ENCODE measurements at places on chromosomes 11 and 22.

DNA sequence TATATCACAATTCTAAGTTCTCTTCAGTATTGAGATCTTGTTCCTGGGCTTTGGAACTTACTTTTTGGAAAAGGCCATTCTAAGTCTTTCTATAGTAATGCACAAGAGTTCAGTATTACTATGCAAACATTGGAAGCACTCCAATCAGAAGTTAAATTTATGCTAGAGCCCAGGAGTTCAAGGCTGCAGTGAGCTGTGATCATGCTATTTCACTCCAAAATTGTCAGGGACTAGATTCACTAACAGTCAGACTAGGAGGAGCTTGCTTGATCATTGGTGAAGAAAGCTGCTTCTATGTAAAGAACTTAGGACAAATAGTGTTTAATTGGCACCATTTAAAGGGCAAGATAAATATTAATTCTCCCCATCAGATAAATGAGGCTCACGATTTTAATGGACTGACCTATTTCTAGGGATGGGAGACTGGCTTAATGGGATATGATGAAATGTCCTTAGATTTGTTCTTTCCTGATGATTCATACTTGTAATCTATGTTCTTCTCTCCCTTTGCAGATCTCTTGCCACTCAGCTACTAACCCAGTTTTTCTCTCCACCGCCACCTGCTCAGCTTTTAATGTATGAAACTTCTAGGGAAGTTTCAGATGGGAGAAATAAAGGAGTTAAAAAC, 32.6 kb upstream of the TMEM123 start:
- DNase-seq, result no peak

DNA sequence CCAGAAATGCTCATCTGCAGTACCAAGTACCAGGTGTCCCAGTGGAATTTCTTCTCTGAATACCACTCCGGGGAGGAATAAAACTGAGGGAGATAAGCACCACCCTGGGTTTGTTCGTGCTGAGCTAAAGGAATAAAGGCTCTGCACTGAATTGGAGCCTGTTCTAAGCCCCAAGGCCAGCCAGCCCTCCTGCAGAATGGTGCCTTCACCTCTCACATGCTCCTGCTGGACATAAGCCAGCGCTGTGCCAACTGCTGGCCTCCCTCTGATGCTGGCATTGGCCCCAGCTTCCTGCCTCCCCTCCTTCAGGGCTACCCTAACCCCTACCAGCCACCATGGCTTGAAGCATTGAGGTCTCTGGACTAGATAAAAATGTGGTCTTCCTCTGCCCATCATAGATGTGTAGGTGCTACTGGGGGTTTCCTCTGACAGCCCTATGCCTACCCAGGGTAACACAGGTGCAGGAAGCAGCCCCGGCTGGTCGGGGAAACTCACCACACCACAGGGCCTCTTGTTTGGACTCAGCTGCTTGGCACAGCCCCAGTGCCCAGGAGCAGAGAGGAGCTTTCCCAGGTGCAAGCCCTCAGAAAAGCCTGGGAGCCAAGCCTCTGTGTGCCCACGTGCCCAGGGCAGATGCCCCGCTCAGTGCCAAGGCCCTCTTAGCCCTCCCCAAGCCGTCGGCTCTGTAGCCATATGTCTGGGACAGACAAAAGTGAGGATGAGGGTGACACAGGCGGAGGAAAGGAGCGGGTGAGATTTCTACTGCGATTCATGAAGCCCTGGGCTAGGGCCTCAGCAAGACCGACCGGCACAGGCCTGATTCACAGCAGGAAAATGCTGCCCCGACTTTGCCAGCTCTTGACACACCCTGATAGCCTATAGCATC, 34.1 kb upstream of the JAM3 start:
- peak; percentile 15 for DNase-seq

GRCh38 chr11:130002846-130003716, 446 bp upstream of the PRDM10 start:
- DNase-seq, result peak; percentile 94

GRCh38 chr11:108863528-108863927, 198.7 kb downstream of the DDX10 start:
- DNase-seq, result no peak

DNA sequence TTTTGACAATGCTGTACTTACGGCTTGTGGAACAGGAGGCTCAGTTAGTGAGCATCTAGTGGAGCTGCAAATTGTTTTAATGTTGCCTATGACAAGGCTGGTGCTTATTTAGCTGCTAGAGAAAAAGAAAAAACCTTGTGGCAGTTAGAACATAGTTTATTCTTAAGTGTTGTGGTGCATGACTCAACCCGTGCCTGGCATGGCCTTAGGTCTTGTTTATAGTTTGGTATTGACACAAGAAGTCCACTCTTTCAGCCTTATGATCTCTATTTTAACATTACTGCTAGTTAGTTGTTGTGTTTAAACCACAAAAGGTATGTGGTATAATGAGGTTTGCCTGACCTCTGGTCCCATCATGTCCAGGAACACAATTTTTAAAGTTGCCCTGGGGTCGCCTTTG, 744.6 kb downstream of the FAM181B start:
- DNase-seq, result no peak

- DNase-seq, result no peak
Observed at GRCh38 chr11:47390422-47390760, 12.0 kb upstream of the SPI1 start.

DNA sequence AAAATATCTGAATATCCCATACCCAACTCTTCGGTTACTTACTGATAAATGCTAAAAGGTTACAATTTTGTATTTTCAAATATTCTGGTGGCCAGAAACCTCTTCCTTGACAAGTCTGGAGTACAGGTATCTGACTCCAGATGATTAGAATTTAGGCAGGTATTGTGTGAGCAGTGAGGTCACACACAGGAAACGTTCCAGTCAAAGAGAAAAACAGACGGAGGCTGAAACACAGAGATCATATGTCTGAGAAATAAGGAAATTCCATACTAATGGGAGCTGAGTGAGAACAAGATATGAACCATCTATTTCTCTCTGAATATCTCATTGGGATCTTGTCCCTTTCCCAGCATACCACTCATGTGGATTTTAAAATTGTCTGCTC, 89.4 kb upstream of the IGLL5 start:
- no peak for DNase-seq

- no peak for DNase-seq
Observed at GRCh38 chr11:25396847-25397246, 900.0 kb downstream of the LUZP2 start.

DNA sequence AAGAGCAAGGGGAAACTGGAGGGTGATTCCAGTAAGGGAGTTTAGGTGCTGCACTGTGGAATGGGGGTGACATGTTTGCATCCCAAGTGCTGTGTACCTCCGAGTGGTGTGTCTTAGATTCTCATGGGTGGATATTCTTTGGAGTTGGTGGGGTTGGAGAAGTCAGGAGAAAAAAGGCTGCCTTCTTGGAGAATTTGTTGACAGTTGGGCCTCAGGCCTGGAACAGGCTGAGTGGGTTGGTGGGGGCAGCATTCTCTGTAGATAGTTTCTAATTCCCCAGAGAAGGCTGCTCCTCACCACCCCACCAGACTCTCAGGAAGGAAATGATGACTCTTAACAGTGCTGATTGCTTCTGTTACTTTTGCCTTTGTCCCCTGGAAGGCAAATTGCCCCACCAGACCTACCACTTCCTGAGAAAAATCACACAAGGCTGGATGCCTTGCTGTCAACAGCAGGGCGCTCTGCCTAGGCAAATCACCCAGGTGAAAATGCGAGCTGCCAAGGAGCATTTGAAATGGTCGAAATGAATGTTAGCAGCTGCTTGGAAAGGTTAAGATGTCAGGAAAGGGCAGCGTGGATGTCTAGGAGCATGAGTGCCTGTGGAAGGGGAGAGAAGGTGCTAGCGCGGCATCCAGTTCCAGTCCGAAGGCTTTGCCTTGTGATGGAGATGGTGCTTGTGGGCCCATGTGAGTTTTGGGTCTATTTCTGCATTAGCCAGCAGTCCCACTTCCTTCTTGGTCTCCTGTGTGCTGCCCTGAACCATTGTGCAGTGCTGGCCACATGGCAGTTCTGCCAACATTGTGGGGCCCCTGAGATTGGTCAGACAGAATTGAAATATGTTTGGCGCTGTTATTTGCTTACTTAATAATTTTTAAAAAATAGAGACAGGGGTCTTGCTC, 29.7 kb upstream of the SORL1-AS1 start:
- DNase-seq, result peak; percentile 18

DNA sequence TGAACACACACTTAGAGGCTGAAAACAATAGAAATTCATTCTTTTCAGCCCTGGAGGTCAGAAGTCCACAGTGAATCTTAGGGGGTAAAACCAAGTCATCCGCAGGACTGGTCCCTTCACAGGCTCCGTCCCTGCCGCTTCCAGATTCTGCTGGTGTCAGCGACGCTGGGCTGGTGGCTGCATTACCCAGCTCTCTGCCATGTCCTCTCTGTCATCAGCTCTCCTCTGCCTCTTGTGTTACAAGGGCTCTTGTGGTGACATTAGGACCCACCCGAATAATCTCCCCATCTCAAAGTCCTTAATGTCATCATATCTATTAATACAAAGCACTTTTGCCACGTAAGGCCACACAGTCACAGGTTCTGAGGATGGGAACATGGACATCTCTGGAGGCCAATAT, 47.7 kb upstream of the ANO1 start:
- no peak for DNase-seq

DNA sequence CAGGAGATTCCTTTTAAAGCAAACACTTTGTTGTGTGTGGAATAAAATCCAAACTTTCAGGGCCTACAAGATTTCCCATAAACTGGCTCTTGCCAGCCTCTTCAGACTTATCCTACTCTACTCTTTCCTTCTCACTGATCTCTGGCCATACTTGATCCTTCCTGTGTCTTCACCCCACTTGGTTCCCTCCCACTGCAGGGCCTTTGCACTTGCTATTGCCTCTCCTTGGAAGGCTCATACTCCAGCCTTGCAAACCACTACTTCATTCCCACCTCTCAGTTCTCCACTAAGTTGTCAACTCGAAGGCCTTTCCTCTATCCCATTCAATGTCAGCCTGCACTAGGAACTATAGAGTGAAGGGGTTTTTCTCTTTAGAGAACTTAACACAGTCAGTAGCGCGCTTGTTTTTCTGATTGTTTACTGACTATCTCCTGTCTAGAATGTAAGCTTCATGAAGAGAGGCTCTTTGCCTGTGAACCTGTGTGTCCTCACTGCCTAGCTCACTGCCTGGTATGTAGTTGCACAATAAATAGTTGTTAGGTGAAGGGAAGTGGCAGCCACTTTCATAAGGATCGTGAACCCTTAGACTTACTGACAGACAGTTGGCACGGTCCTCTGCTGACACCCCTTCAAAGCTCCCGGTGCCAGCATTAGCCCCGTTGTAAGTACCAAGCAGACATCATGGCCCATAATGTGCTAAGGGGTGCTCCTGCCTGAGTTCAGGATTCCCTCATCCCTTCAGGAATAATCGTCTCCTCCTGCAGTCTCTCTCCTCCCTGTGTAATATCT, 833 bp upstream of the ME3 start:
- DNase-seq, result no peak

DNA sequence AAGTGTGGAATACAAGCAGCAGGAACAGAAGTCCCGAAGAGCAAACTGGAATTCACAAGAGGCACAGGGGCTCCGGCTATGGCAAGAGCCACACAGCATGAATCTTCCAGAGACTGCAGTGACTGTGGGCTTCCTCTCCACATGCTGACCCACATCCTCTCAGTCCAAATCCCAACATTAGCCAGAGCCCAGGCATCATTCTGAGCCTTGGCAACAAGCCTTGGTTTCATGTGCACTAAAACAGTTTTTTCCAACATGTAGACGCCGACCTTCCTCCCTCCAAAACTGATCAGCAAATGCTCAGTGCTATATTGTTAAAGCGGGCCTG, 91.7 kb upstream of the CSNK2A3 start:
- DNase-seq, result no peak

DNA sequence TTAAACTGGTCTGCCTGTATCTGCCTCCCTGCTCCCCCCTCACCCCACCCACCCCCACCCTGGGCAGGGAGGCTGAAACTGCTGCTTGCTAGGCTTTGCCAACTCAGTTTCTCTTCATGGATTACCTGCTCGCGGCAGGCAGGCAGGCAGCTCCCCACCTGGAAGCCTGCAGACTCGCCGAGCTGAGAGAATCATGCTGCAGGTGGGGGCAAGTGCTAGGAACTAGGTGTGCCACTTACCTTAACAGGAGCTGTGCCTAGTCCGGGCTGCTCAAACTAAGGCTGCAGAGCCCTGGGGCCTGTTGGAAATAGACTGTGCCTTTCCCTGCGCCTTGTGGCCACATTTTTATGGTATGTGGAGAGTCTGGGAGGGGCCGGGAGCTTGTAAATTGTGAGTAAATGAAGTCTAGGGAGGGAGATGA, 30.3 kb downstream of the MARK2 start:
- DNase-seq, result no peak

DNA sequence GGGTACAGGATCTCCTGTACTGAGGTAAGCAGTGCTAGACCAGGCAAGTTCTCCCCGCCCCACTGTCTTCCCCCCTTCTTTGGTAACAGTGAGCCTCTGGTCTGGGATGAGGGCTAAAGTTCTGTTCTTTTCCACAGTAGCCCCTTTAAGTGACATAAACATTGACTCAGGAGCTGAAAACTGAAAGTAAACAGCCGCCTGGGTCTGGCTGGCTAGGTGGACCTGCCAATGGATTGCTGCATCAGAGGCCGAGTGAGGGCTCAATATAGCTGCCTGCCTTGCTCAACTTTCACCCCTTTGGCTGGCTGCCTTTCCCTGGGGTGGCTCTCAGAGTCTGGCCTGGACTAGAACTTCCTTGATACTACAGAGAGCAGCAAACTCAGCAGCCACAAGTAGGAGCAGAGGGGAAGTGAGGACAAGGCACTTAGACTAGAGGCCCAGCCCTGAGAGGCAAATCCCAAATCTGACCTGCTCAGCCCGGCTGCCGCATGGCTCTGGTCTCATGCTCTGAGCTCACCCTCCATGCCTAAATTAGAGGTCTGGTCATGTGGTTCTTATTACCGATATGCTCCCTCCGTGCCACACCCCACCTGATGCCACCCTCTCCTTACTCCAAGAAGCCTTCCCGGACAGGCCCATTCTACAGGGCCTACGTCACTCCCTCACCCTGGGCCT, 9.6 kb upstream of the UCP3 start:
- no peak for DNase-seq

GRCh38 chr11:13189561-13190426, 87.8 kb upstream of the BMAL1 start:
- no peak for DNase-seq

DNA sequence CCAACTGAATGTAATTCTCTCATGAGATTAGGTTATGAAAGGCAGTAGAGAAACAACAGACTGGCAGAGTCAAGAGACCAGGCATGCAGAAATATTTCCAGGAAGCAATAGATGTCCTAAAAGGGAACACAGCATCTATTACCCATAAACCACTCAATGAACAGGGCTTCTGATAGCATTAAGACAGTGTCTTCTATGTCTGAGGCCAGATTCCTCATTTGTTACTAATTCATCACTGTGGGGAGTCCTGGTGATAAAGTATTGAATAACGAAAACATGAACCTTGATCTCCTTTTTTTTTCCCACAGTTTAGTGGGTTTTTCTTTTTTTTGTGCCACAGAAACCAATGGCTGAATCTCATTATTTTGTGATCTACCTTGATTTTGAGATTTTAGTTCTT, 339.0 kb downstream of the METTL15 start:
- no peak for DNase-seq

- DNase-seq, result no peak
Observed at GRCh38 chr11:117528097-117528721, 200.6 kb downstream of the CEP164 start.

GRCh38 chr11:78227921-78228320, 39.2 kb downstream of the USP35 start:
- DNase-seq, result no peak
